Hematopoietic multipotent progenitor cell treated with erythropoietin and hydrocortisone succinate and interleukin-3 and kit ligand, for 15 days (in vitro differentiated cells): ENCODE measurements at places on chromosomes 16 and 17.

GRCh38 chr16:50769-51591, 2.4 kb downstream of the POLR3K start:
- no peak for DNase-seq

- no peak for DNase-seq
These were observed 6.5 kb upstream of the NECAB2 start for GRCh38 chr16:83961591-83961990.

- peak; percentile 81 for DNase-seq
These were observed 63.1 kb downstream of the MYO18A start for GRCh38 chr17:29116804-29117753.

DNA sequence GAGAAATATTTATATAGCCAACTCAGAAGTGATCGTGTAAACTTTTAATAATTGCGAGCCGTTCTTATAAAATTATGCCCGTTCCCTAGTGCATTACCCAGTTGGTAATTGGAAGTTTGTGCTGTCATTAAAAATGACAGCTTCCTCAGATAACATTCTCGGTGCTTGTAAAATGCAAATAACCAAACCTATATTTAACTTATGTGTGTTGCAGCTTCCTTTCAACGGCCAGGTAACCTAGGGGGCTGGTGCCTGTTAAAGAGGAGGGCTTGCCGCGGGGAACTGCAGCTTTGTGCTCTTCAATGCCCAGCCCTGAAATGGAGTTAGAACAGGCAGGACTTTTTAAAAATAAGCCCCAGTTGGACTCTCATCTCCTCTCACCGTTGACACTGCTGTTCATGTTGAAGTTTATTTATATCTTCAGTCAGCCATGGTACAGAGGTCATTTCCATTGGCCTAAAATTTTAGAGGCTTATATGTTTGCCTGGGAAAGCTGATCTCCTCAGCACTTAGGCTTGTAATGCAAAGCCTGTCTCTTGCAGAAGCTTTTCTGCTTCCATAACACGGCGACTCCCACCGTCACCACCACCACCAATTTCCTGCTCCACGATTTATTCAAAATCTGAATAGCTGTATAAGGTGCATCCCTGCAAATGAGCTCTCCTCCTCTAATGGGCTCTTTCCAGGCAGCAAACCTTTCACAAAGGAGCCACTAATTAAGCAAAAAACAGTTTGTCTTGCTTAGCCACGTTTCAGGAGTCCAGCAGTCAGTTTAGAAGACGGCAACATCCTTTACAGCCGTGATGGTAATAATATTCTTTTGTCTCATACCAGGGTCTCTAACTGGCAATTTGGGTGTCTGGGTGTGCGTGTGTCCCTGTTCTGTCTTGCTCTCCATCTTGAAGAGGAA, 74.7 kb downstream of the RPA1 start:
- DNase-seq = no peak

GRCh38 chr16:81335669-81336068, 20.9 kb downstream of the GAN start:
- DNase-seq = no peak

- no peak for DNase-seq
These were observed 1.9 kb downstream of the NDUFAB1 start for GRCh38 chr16:23594186-23594585.

- no peak for DNase-seq
These were observed 143.9 kb downstream of the ANKFN1 start for GRCh38 chr17:56297184-56297583.

DNA sequence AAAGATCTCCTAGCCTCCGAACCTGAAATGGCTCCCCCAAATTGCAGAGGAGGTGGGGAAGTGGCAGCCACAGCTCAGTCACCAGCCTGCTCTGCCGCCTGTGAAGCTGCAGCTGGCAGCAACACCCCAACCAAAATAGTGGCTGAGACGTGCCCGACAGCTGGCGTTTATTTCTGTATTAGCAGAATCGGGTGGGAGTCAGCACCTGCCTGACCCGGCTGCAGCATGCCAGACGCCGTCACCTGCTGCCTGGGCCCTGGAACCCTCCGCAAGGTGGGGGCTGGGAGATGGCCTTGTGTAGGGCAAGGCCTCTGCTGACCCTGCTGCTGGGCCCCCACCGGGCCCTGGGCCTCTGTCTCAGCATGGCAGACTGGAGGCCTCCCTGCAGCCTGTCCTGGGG, 17.5 kb upstream of the PABPN1L start:
- no peak for DNase-seq

- DNase-seq = no peak
These were observed 120.8 kb downstream of the MSI2 start for GRCh38 chr17:57377094-57377493.

DNA sequence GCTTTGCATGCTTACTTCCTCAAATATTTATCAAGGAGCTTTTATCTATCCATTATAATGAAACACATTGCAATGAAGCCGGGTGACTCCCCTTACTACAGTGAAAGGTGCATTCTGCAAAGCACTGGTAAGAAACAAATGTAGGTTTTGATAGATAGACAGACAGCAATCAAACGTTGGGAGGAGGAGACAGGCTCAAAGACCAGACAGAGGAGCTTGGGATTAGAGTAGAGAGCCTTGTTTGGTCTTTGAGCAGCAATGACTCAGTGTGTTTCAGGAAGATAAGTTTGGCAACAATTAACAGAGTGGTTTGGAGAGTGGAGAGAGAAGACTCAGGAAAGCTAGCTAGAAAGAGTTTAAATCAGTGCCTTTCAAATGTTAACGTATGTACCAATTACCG, 68.8 kb downstream of the ZNF18 start:
- DNase-seq = no peak

DNA sequence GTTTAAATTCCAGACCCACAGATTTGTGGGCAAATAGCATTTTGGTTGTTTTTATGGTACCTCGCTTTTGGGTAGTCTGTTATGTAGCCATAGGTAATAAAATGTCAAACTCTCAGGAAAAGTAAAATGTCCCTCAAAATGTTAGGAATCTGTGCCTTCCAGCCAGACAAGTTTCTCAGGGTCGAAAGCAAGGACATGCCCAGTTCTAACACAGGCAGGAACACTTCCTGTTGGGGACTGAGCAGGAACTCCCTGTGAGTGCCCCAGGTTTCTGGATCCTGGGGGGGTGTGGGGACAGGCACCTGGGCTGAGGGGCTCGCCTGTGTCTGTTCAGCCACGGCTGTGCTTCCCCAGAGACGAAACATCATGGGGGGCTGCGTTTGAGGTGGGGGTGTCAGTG, 62.3 kb downstream of the GNA13 start:
- DNase-seq = no peak

- no peak for DNase-seq
These were observed 40.6 kb upstream of the CDH1 start for GRCh38 chr16:68696514-68696913.

GRCh38 chr17:79937391-79938335, 98.0 kb downstream of the TBC1D16 start:
- no peak for DNase-seq

DNA sequence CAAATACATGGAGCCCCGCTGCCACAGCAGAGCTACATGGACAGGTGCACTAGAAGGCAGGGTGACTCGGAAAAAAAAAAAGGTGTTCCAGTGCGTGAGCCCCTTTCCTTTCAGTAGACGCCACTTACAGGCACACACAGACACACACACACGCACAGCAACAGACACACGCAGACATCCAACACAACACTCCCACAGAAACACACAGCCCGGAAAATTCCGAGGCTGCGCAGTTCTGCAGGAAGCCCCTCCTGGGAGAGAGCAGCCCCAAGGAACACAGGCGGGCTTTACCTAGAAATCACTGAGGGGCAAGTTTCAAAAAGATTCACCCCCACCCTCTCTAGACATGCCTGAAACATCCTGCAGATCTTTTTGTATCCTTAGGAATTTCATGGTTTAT, 136.0 kb upstream of the WSB1 start:
- no peak for DNase-seq

GRCh38 chr16:74291577-74292208, 4.9 kb upstream of the PSMD7 start:
- DNase-seq = peak; percentile 41

DNA sequence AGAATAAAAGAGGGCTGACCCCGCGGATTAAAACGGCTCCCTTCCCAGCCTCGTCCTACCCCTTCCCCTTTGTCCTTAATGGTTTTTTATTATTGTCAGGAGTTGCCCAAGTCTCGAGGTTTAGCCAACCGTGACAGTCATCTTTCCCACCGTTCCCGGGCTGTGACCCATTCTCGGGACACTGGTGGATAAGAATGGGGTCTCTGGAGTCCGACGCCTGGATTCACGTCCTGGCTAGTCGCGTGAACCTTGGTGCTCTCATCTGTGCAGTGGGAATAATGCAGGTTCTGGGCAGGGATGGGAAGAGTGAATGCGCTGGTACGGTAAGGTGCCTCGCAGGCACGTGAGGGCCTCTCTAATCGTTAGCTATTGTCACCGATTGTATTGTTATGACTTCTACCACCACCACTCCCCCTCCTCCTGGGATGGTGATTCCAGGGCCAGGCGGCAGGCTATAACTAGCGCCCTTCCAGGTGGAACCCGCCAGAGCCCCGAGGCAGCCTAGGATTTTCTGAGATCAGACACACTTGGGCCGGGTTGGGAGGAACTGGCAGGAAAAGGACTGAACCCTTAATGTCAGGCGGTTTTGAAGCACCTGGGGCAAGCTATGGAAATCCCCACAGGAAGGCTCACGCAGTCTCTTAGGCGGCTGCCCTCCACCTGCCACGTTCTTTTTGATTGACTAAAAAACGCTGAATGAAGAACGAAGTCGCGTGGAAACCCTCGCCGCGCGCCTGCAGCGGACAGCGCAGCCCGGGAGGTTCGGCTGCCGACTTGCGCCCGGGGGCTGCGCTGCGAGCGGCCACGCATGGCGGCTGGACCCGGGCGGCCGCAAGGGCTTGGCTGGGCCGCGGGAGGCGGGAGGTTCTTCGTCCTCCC, 2.7 kb downstream of the HS3ST3B1 start:
- no peak for DNase-seq

DNA sequence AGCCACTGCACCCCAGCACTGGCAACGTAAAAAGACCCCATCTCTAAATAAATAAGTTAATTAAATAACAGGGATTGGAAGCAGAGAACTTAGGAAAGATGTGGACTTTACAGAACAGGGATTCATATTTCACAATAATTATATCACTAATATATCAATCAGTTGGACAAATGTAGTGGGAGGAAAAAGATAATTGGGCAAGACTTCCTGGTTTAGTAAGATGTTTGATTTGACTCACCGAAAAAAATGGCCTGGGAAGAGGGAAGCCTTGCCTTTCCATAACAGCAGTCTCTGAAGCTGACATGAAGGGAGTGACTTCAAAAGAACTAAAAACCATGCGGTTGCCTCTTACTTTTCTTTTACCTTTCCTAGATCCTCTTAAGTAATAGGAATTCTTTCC, 15.2 kb upstream of the C17orf78 start:
- no peak for DNase-seq

GRCh38 chr16:81618661-81619060, 160.4 kb upstream of the PLCG2 start:
- DNase-seq = no peak

DNA sequence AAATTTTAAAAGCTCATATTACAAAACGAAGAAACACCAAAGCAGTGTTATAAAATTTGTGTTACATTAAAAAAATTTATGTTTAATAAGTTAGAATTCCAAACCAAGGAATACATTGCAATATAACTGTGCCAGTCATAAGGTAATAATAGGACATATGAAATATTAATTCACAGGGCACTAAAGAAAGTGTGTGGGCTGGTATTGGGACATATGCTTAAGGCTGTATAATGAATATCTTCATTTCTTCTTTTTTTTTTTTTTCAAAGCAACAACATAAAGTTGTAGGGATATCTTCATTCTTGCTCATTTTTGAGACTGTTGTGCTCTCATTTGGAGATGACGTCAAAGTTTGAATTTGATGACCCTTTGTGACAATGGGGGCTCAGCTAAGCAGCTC, 17.5 kb upstream of the FBXO47 start:
- DNase-seq = no peak

DNA sequence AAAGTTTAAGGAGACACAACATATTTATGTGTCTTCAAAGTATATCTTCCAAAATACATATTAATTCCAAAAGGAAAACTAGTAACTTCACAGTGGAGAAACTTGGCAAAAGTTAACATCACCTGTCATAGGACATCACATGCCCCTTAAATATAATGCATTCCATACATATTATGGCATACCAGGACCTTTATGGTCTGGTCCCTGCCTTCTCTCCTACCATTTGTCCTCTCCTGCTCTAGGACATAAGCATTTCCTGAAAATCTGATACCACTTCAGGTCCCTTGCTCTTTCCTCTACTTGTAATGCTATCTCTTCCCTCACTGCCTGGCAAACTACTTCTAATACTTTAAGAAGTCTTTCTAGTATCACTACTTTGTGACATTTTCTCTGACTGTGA, 168.1 kb upstream of the RBL2 start:
- DNase-seq = no peak

- no peak for DNase-seq
These were observed 11.1 kb downstream of the G6PC3 start for GRCh38 chr17:44081681-44082080.
